Activated T-helper 17 cell treated with anti-CD3 and anti-CD28 coated beads, Interleukin-2, amount 50 U/mL, for 72 hours (primary cell): ENCODE measurements at places on chromosomes 13 and 19. TPM values are rescaled to one million over a fixed set of nuclear protein-coding genes. Genes with fewer than 3 reads are reported as not detected.
A peak's percentile ranks its signal among the peaks of the same experiment; 100 is the strongest.

Gene MATK
- 17.1 TPM for total RNA-seq

Gene ZNF254
- total RNA-seq, result 9.6 TPM

Gene HSH2D
- 32.7 TPM for total RNA-seq

Gene ANKRD10
- total RNA-seq, result 180 TPM

Gene IGFL3
- not detected for total RNA-seq

Gene CGB8
- not detected for total RNA-seq

Gene LILRB5
- not detected for total RNA-seq

Gene OR7A5
- not detected for total RNA-seq

Gene TMIGD2
- 4.1 TPM for total RNA-seq

Gene LGI4
- not detected for total RNA-seq

Gene SUPT20H
- 56.7 TPM for total RNA-seq

Gene MIA
- not detected for total RNA-seq

Gene FFAR1
- 0.42 TPM for total RNA-seq

Gene WTIP
- total RNA-seq, result 1.9 TPM

Gene BCAM
- total RNA-seq, result not detected

Gene CLEC4G
- not detected for total RNA-seq

Gene KCTD12
- 6.7 TPM for total RNA-seq

Gene SUGP2
- total RNA-seq, result 120 TPM

DNA sequence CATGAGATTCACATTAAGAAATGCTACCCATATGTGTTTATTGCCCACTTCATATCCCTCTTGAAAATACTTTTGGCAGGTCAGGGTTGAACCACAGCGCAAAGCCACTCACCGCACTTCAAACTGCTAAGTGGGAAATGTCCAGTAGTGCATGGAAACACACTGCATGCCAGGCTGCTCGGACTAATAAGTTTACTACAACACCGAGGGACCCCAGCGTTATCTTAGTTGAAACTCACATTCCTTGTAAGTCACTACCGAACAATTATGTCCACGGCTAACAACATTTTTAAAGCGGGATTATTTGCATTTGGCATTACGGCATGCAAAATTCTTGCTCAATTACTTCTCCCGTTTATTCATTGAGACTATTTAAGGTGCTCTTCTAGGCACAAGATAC, 4.0 kb downstream of the BRD4 start:
- ATAC-seq, result no peak

GRCh38 chr19:29056535-29056934, 156.4 kb downstream of the UQCRFS1 start:
- ATAC-seq, result no peak

- ATAC-seq, result no peak
These were observed 26.2 kb upstream of the SLITRK6 start for GRCh38 chr13:85825454-85825853.

GRCh38 chr13:45961468-45961867, 91.1 kb downstream of the ZC3H13 start:
- no peak for ATAC-seq

DNA sequence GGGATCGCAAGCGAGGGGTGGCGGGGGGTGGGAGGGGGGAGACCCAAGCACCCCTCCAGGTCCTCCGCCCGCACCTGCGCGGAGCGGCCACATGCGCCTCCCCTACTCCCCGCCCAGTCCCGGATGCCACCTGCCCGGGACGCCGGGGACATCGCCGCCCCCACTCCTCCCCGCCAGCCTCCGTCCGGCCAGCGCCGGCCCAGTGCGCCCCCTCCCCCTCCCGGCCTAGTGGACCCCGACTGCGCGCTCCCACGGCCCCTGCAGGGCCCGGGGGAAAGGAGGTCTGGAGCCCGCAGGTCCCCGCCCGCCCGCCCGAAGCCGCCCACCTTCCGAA, 263 bp downstream of the RHPN2 start:
- peak; percentile 65 for ATAC-seq

- ATAC-seq, result no peak
These were observed 790 bp downstream of the TPM4 start for GRCh38 chr19:16076958-16077611.

GRCh38 chr19:48687776-48688175, 8.0 kb upstream of the FUT2 start:
- ATAC-seq, result no peak

GRCh38 chr13:85665286-85665685, 133.9 kb downstream of the SLITRK6 start:
- ATAC-seq, result no peak

DNA sequence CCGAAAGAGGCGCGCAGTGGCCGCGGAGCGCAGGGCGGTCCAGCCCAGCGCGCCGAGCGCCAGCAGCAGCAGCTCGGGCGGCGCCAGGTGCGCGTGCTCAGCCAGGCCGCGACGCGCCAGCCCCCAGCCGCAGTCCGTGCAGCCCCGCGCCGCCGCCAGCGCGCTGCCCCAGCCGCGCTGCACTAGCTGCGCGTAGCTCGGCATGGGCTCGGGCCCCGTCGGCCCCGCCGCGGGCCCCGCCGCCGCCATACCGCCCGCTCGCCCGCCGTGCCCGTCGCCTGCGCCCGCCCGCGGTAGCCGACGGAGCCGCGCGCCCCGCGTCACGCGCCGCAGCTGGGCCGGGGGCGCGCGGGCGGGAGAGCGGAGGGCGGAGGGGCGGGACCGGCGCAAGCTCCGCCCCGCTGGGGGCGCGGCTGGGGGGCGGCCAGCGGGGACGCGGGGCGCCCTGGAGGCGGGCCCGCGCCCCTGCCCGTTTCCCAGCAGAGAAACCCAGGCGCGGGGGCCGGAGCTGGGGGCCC, at the start of gene CERS1:
Gene CERS1 (minus strand): TSS at position 335 of the 518 bp plus-strand sequence. CDS start 86 bp downstream, at position 249.
- ATAC-seq, result no peak

GRCh38 chr13:101452519-101453485, at the start of gene ITGBL1:
Gene ITGBL1 (plus strand): TSS chr13:101452675. CDS start chr13:101452834, 159 bp downstream.
- ATAC-seq, result peak; percentile 56

DNA sequence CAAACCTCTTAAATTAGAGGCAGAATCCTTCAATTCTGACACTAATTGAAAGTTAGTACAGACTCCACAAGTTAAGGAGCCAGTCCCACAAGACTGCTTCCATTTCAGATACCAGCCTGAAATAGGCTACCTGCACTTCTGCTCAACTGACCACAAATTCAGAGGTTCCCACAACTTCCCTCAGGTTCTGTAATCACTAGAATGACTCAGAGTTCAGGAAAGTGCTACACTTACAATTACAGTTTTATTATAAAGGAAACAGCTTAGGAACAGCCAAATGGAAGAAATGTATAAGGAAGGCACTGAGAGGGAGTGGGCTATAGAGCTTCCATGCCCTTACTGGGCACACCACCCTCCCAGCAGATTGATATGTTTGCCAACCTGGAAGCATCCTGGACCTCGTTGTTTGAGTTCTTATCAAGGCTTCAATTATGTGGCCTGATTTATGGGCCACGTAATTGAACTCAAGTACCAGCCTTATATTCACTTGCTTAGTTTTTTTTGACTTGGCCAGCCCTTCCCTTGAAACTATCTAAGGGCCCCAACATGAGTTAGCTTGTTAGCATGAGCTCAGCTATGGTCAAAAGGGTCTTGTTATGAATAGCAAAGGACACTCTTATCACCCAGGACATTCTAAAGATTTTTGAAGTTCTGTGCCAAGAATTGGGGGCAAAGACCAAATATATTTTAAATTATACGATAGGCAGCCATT, 25.9 kb downstream of the NBEA start:
- ATAC-seq, result no peak

GRCh38 chr13:44293908-44294735, 79.5 kb upstream of the SERP2 start:
- peak; percentile 80 for ATAC-seq

DNA sequence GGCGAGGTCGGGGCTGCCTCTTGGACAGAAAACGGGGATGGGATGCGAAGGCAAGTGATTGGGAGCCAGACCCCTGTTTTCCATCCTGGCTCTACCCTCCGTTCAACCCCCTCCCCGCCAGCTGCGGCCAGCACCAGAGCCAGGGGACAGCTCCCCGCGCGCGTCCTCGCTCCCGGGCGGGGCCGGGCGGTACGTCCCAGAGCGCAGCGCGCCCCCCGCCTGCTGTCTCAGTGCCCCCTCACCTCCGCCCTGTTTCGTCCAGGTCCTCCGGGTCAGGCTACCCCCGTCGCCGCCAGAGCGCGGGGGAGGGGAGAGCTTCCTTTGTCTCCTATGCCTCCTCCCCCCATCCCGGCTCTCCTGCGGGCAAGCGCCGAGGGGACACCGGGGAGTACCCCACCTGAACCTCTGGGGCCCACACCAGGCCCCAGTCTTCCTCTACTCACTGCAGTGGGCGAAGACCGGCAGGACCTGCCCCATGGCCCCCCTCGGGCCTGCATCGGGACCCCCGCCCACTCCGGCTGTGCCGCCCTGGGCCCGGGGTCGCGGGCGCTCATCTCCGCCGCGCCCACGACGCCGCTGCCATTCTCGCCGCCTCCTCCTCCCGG, 396 bp downstream of the RTN2 start:
- ATAC-seq, result peak; percentile 18

- ATAC-seq, result peak; percentile 12
These were observed at the start of gene WDR87 for GRCh38 chr19:37905946-37906868. Gene WDR87 (minus strand): TSS chr19:37906594. CDS start chr19:37898239, 8,355 bp downstream.

DNA sequence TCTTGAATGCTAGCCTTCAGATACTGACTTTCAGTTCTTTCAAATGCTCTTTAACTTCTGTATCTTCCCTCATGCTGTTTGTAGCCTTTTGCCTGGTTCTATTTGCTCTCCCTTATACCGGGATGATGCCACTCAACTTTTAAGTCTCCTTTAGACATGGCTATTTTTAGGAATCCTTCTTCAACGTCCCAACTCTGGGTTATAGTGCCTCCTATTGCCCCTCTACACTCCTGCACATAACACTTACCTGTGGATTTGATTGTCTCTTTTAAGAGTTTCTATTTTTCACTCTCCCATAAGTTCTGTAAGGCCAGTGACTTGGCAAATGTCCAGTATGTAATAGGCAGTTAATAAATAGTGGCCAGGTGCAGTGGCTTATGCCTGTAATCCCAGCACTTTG, 343.0 kb downstream of the KLF5 start:
- no peak for ATAC-seq

- no peak for ATAC-seq
These were observed 56.6 kb downstream of the TUBGCP3 start for GRCh38 chr13:112531263-112531794.

- no peak for ATAC-seq
These were observed 1.3 kb downstream of the FIZ1 start for GRCh38 chr19:55598034-55598433.

DNA sequence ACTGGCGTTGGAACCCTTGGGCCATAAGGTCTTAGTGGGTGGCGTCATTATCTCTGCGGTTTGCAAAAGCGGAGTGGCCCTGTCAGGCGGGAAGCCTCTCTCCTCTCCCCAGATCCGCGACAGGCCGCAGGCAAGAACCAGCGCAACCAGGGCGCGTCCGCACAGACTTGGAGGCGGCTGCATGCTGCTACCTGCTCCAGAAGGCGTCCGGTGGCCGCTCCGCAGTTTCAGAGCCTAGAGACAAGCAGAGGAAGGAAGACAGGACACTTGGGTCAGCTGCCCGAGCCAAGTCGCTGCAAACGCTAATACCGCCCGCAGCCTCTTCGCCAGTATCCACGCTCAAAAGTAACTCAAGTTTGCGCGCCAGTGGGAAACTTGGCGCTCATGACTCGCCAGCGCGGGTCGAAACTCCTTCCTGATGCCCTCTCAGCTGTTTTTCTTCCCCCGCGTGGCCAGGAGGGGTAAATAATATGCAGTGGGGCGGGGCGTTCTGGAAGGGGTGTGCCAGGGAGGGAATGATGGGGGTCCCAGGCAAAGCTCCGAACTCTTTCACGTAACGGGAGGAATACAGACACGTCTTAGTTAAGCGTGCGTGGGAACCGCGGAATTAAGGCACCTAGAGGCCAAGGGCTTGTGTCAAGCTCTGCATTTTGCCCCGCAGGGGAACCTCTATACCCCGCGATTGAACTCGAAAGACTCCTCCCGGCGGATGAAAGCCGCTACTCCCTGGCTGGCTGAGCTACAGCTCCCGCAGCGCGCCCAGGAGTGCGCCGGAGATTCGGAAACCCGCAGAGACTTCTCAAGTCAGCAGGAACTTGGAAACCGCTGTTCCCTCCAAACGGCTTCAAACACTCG, at the start of gene EDNRB:
Gene EDNRB (minus strand): TSS at position 441 of the 855 bp plus-strand sequence. CDS start 258 bp downstream, at position 183.
- no peak for ATAC-seq

- peak; percentile 33 for ATAC-seq
These were observed 416.2 kb downstream of the DIAPH3 start for GRCh38 chr13:59747529-59747928.

- no peak for ATAC-seq
These were observed 901.7 kb downstream of the DIAPH3 start for GRCh38 chr13:59261928-59262488.

- peak; percentile 66 for ATAC-seq
These were observed 15.3 kb downstream of the TTYH1 start for GRCh38 chr19:54430306-54431254.

DNA sequence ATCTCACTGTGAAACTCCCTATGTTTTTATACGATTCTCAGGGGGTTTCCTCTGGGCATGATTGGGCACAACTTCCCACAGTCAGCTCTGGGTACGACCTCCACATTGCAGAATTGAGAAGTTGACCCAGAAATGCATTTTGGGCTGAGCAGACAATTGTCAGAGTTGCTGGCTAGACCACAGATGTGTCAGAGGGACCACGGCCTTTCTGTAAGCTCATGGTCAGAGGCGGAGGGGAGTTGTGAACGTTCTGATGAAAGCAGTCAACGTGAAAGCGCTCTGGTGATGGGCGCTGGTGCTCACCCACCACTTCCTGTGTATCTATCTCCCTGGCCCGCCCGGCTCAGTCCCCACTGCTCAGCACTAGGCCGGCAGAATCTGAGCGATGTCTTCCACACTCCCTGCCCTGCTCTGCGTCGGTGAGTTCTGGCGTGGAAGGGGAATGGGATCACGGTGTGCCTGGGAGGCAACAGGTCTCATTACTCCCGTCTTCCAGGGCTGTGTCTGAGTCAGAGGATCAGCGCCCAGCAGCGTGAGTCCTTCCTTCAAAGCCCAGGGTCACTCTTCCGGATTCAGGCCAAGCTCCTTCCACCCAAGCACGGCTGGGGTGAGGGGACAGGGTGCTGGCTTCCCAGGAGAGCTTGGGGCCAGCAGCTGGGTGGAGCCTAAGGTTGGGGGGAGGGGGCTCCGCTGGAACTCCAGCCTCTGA, at the start of gene NCR1:
Gene NCR1 (plus strand): TSS at position 346 of the 709 bp plus-strand sequence. CDS start 40 bp downstream, at position 386.
- ATAC-seq, result peak; percentile 57

DNA sequence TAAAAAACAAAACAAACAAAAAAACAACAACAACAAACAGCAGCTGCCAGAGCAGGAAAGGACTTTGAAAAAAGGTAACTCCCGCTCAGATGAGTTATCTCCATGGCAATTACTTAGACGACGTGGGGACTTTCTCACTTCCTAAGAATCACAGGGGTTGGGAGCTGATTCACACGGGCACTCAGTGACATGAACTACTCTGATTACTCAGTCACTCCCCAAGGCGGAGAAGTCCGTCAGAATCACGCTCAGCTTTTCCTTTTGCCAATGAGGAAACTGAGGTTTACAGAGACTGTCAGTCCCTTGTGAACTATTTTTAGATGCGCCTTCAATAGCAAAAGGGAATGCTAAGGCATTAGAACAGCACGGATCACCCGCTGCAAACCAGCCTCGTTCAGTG, 32.3 kb upstream of the MATK start:
- ATAC-seq, result peak; percentile 90

DNA sequence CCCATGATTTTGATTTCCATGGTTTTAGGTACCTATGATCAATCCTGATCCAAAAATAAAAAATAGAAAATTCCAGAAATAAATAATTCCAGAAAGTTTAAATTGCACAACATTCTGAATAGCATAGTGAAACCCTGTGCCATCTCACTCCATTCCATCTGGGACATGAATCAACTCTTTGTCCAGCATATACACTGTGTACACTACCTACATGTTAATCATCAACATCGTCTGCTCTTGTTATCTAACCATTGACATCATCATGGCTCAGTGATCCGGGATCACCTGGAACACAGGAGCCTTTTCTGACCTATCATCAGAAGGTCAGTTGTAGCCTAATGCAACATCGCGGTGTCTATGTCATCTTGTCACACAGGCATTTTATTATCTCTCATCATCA, 75.6 kb downstream of the MYO16 start:
- ATAC-seq, result no peak

GRCh38 chr19:10863107-10863717, 8.1 kb upstream of the CARM1 start:
- no peak for ATAC-seq
